ENCODE measurements at places on chromosomes 5 and 9. TPM values are rescaled to one million over a fixed set of nuclear protein-coding genes. Genes with fewer than 3 reads are reported as not detected.

DOCK8 gene
- total RNA-seq, result 18.6 TPM

HDAC3 gene
- total RNA-seq, result 65.8 TPM

PFN3 gene
- not detected for total RNA-seq

JAKMIP2 gene
- 13.8 TPM for total RNA-seq

HAVCR2 gene
- 0.10 TPM for total RNA-seq

LCN10 gene
- total RNA-seq, result not detected

KCNT1 gene
- total RNA-seq, result 0.10 TPM

LEAP2 gene
- 2.5 TPM for total RNA-seq

SPINK1 gene
- total RNA-seq, result 930 TPM

ADAMTS19 gene
- total RNA-seq, result 9.3 TPM
